ENCODE measurements at places on chromosomes 13 and 19.

- DNase-seq, result no peak
Measured at GRCh38 chr13:28493740-28494503, 1.0 kb downstream of the FLT1 start.

- DNase-seq, result no peak
Measured at GRCh38 chr13:101556676-101557123, 104.2 kb downstream of the ITGBL1 start.

DNA sequence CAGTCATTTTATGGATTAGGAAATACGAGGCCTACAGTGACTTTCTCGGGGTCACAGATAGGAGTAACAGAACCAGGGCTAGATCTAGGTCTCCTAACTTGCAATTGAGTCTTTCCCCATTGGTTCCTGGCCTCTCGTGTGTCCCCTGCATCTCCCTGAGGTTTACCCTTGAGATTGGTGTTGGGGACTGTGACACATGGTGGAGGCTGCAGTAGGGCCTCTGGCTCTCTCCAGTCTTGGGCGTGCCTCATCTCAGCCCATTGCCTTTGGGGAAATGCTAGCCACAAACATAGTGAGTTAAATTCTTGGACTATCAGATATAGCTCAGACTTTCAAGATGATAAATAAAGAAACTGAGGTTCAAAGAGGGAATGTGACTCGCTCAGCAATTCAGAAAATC is 212.1 kb downstream of the KCNRG start:
- no peak for DNase-seq

- no peak for DNase-seq
Measured at GRCh38 chr19:39135701-39136100, 10.1 kb downstream of the PAK4 start.

GRCh38 chr19:32415669-32416068 is 10.1 kb downstream of the DPY19L3 start:
- no peak for DNase-seq

GRCh38 chr13:46595885-46596275 is 42.9 kb downstream of the LRCH1 start:
- DNase-seq, result no peak

DNA sequence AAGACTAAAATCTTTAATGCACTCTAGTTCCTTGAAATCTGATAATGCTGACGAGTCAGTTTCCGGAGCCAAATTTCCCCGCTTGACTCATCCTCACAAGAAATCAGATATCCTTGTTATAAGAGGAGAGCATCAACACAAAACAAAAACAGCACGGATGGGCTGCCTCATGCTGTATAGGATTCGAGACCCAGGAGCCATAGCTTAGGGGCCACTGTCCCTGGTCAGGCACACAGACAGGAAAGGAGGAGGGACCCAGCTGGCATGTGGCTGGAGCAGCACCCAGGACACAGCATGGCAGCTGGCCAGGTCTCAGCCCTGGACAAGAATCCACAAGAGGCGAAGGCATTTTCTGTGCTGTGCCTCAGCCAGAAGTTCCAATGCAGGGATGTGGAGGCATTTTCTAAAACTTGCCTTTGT is 110.2 kb upstream of the SPATA13 start:
- no peak for DNase-seq

DNA sequence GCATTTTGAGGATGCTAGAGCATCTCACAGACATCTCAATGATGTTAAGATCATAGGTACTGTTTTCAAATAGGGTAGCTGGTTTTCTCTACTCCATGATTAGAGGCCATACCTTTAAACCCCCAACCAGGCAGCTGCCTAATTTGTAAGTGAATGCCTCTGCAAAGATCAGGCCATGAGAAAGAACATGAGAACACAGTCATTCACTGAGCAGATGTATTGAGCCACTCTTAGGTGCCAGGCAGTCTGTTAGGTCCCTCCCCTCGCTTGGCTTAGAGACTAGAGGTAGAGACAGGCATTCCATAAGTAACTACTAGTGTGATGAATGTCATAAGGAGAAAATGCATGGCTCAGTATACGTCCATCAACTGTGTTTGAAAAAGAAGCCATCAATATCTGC is 410.0 kb downstream of the FGF9 start:
- no peak for DNase-seq

GRCh38 chr13:41137951-41138350 is 5.3 kb upstream of the KBTBD6 start:
- DNase-seq, result no peak

DNA sequence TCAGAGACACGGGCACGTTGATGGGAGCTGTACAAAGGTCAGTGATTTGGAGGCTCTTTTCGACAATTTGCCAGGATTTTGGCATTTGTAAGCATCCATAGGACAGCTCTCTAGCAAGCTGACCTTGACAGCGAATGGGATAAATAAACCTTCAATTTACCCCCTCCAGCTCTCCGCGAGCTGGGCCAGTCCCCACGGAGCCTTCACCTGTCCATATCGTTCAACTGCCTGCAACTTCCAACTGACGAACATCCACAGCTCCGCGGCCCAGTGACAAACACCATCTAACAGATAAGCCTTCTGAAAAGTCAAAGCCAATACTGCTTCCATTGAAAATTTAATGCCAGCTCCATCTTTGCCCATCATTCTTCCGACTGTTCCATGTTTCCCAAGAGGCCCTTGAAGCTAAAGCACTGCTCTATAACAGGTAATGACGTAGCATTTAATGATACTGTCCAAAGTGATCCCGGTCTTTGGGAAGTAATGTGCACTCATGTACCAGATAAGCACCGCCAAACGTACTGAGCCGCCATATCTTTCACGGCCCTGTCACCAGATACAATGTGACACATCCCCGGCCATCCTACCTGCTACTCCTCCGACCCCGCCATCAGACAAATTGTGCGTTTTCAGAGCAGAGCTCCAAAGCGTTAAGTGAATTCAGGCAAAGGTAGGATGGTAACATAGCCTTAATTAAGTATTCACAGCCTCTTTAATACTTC is 365.3 kb upstream of the ZNF507 start:
- no peak for DNase-seq
